A549 (cell line): ENCODE measurements at places on chromosomes 1 and 21.

- DNase-seq: no peak
Observed at GRCh38 chr1:182664296-182664695, 20.1 kb downstream of the RGS8 start.

- no peak for DNase-seq
Observed at GRCh38 chr1:89587729-89588161, 45.2 kb upstream of the LRRC8C start.

- peak; percentile 90 for DNase-seq
Observed at GRCh38 chr1:225449261-225449660, 21.4 kb upstream of the LBR start.

DNA sequence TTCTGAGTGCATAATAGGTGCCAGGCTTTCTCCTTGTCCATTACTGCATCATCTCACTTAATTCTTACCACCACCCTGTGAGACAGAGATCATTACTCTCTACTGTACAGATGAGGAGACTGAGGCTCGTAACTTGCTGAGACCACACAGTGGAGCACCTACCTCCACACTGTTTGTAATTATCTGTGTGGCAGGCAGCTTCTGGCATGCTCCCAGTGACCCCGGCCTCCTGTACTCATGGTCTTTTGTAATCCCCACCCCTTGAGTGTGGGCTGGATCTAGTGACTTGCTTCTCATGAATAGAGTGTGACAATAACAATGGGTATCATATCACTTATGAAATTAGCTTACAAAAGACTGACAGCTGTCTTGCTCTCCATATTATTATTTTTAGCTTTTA is 407.3 kb downstream of the MATN1 start:
- DNase-seq: no peak
